Stimulated activated CD8-positive, alpha-beta memory T cell treated with anti-CD3 and anti-CD28 coated beads, Interleukin-4, amount 100 ng/mL, for 4 hours (primary cell): ENCODE measurements at places on chromosomes 4 and X.

DNA sequence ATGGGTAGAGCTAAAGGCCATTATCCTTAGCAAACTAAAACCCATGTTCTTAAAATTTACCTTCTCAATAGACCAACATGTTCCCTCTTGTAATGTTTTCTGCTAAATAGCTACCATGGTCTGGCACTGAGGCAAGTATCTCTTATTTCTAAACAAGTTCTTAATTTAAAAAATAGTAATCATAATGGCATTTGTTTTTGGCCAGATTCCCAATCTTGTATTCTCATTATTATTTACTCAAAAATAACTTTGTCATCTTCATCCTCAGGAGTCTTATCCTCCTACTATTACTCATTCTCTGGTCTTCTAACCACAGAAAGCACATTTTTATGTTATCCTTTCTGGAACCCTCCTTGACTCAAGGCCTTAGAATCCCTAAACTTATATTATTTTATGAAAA, 931.2 kb downstream of the CCSER1 start:
- no peak for DNase-seq

DNA sequence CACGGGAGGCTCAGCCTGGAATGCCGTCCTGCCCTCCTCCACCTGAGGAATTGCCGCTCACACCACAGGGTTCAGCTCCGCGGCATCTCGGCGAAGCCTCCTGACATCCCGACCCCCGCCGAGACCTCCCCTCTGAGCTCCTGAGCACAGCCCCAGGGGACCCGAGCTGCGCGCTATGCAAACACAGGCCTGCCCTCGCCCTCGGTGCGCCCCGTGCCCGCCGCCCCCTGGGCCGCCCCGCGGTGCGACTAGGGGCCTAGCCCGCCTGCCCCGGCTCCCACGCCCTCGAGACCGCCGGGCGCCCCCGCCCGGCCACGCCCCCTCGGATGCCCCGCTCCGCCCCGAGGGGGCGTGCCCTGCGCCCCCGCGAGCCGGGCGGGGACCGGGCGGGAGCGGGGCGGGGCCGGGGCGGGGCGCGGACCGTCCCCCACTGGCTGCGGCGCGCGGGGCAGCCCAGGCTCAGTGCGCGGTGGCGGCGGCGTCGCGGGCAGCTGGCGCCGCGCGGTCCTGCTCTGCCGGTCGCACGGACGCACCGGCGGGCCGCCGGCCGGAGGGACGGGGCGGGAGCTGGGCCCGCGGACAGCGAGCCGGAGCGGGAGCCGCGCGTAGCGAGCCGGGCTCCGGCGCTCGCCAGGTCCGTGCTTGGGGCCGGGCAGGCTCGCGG, at the start of gene FGFR3:
TSS of gene FGFR3 (plus strand) at position 462 of the 664 bp plus-strand sequence. CDS start 642 bp downstream, outside the sequence.
- DNase-seq, result no peak

- DNase-seq, result no peak
Measured at GRCh38 chrX:3252744-3253143, 93.7 kb downstream of the MXRA5 start.

- no peak for DNase-seq
Measured at GRCh38 chr4:26048378-26048882, 134.4 kb downstream of the SMIM20 start.

- no peak for DNase-seq
Measured at GRCh38 chr4:78829296-78829695, 53.1 kb downstream of the BMP2K start.
